CD8-positive, alpha-beta memory T cell (primary cell): ENCODE measurements at places on chromosomes 7 and 10. TPM values are rescaled to one million over a fixed set of nuclear protein-coding genes. Genes with fewer than 3 reads are reported as not detected.

The TUBB8 gene
- polyA plus RNA-seq, result not detected

The TMEM236 gene
- polyA plus RNA-seq, result not detected

The TBC1D12 gene
- not detected for polyA plus RNA-seq

The FAM185A gene
- polyA plus RNA-seq, result 8.9 TPM

The SFTPD gene
- polyA plus RNA-seq, result not detected

The DNAH11 gene
- polyA plus RNA-seq, result not detected

The EPO gene
- polyA plus RNA-seq, result not detected
